Stimulated activated CD8-positive, alpha-beta memory T cell treated with anti-CD3 and anti-CD28 coated beads, Interleukin-4, amount 100 ng/mL, for 1 hour (primary cell): ENCODE measurements at places on chromosomes 3 and 15.

DNA sequence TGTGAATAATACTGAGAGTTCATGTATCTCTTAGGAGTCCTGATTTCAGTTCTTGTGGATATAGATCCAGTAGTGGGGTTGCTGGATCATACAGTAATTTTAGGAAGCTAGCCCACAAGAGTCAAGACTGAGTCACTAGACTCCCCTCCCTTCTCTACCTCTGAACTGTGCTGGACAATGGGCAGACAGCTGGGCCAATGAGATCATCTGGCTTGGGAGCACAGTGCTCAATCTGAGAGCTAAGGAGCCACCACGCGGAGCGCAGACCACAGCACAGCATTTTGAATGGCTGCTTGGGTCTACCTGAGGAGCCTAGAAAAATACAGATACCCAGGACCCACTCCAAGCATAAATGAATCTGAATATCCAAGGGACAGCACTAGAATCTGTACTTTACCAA lies 32.5 kb downstream of the WNT5A start:
- no peak for DNase-seq

- no peak for DNase-seq
Observed at GRCh38 chr3:22392286-22392685, 641.3 kb upstream of the ZNF385D start.

- no peak for DNase-seq
Observed at GRCh38 chr3:38738630-38739395, 77.2 kb downstream of the SCN10A start.

GRCh38 chr15:85097250-85097649 lies 115.6 kb downstream of the PDE8A start:
- no peak for DNase-seq

- DNase-seq: no peak
Observed at GRCh38 chr3:157059181-157059580, 100.8 kb downstream of the CCNL1 start.

GRCh38 chr3:157824281-157824680 lies 281.9 kb downstream of the SHOX2 start:
- DNase-seq: no peak
